ENCODE measurements at places on chromosomes 16 and 17.

- no peak for DNase-seq
These were observed 78.8 kb downstream of the WIPI1 start for GRCh38 chr17:68378268-68379176.

DNA sequence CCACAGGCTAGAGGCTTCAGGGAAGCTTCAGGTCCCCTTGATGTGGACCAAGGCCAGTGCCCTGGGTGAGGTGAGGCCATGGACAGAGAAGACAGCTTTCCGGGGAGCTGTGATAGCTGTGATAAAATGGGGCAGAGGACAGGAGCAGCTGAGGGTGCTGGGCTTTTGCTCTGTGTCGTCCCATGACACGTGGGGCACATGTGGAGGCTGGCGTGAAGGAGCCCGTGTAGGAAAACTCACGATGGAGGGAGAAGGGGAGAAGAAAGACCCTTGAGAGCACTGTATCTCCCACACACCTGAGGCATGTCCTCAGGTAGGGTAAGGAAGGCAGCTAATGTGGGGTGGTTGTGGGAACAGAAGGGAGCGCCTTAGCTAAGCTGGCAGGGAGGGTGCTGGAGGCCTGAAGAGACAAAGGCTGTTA lies 21.3 kb downstream of the B9D1 start:
- DNase-seq: no peak

- DNase-seq: no peak
These were observed 23.5 kb downstream of the DNASE1 start for GRCh38 chr16:3677994-3678393.

- DNase-seq: peak; percentile 27
These were observed 1.3 kb upstream of the ADGRG5 start for GRCh38 chr16:57540906-57541753.

DNA sequence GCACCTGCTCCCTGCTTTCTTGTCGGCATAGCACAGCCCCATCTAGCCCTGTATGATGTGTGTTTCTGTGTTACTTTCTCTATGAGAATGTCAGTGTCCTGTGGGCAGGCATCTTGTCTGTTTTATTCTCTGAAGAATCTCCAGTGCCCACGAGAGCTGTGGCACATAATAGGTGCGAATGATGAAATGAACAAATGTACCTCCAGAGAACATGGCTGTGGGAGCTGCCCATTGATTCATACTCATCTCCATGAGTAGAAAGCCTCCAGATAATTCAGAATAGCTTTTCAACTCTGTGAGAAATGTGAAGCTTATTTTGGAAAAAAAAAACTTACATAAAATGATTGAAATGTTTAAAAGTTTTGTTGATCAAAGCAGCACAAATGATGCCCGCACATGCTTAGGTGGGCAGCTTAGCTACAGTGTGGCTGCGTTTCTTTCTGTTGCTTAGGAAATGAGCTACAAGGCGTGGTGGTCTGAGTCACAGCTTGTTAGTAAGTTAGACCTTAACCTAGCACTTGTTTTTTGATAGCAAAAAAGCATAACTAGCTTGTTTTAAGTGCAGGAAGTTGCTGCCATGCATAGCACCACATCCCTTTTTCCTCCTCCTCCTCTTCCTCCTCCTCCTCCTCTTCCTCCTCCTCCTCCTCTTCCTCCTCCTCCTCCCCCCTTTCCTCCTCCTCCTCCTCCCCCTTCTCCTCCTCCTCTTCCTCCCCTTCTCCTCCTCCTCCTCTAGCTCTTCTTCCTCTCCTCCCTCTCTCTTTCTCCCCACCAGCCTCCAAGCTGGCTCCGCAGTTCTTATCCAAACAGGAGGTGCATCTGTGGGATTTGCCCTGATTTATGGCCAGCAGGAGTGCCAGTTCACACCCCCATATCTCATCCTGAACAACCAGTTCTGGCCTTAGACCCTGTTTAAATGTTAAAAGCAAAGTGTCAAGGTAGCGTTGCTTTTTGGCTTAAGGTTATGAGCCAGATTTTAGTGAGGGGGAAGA lies 221.5 kb downstream of the IRF8 start:
- no peak for DNase-seq

GRCh38 chr16:53172517-53172916 lies 117.7 kb downstream of the CHD9 start:
- no peak for DNase-seq

GRCh38 chr16:86171329-86171728 lies 272.4 kb downstream of the IRF8 start:
- DNase-seq: no peak

- no peak for DNase-seq
These were observed 878 bp downstream of the DLG4 start for GRCh38 chr17:7218758-7219157.

DNA sequence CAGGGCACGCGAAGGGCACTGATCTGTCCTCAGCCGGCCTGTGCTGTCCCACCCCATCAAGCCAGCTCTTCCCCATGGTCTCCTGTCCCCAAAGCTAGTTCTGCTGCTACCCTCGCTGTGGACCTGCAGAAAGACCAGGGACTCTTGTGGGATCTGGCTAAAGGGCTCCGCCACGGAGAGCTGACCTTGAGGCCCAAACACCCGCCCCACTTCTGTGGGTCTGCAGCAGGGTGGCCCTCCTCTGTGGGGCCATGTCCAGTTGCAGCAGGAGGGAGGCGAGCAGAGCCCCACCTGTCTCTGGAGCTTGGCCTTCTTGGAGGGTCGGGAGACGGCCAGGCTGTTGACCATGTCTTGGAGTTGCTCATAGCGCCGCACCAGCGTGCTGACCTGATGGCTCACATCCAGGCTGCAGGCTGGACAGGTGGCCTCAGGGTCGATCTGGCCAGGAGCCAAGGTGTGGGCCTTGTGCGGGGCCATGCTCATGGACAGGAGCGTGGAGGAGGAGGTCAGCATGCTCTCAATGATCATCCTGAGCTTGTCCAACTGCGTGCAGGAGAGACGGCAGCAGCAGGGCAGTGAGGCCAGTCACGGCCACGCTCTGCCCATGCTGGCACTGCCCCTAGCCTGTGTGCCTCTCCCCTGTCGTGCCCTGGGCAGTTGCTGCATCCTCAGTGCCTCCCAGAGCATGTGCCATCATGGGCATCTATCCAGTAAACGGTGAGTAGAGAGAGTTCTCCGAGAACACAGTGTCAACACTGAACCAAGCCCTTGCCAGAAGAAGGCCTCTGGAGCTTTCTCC lies 16.6 kb downstream of the UBALD2 start:
- DNase-seq: no peak

DNA sequence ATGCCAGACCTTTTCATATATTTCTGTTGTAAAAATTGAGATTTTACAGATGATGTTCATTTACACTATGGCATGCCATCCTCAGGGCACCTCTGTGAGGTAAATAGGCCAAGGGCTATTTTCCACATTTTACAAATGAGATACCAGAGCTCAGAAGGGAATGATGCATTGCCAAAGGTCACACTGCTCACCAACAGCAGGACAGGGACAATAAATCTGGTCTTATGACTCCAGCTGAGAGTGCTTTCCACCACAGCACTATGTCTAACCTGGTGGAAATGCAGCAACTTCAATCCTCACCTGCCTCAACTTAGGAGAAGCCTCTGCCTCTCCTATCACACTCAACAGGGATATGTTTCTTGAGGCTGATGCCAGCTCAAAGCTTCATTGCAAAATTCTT lies 40.6 kb downstream of the GRIN2A start:
- DNase-seq: no peak

- DNase-seq: no peak
These were observed 446.1 kb downstream of the HS3ST3B1 start for GRCh38 chr17:14746822-14747602.

GRCh38 chr17:21301593-21302550 lies 17.4 kb downstream of the MAP2K3 start:
- DNase-seq: no peak

- no peak for DNase-seq
These were observed 17.7 kb downstream of the CARD14 start for GRCh38 chr17:80187515-80187941.
